CD4-positive, alpha-beta memory T cell (primary cell): ENCODE measurements at places on chromosomes 1 and 21. TPM values are rescaled to one million over a fixed set of nuclear protein-coding genes. Genes with fewer than 3 reads are reported as not detected.

- no peak for DNase-seq
Observed at GRCh38 chr1:66968574-66968973, 43.8 kb downstream of the MIER1 start.

DNA sequence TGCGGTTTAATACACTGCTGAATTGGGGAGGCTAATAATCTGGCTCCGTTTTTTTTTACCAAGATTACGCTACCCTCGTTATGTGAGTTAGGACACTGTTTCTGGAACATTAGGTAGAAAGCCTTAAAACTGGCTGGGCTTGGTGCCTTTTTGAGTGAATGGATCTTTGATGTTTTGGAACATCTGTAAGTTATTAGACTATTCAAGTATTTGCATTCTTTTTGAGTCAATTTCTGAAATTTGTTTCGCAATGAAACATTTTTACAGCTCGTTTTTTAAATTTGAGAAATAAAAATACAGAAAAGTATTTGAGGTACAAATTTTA is 106.9 kb downstream of the LTN1 start:
- DNase-seq = no peak

GRCh38 chr1:205183676-205184335 is 27.7 kb downstream of the DSTYK start:
- no peak for DNase-seq

GRCh38 chr1:209989525-209989924 is 51.5 kb downstream of the SYT14 start:
- no peak for DNase-seq

GRCh38 chr1:22127248-22127647 is 15.6 kb downstream of the WNT4 start:
- DNase-seq = no peak

DNA sequence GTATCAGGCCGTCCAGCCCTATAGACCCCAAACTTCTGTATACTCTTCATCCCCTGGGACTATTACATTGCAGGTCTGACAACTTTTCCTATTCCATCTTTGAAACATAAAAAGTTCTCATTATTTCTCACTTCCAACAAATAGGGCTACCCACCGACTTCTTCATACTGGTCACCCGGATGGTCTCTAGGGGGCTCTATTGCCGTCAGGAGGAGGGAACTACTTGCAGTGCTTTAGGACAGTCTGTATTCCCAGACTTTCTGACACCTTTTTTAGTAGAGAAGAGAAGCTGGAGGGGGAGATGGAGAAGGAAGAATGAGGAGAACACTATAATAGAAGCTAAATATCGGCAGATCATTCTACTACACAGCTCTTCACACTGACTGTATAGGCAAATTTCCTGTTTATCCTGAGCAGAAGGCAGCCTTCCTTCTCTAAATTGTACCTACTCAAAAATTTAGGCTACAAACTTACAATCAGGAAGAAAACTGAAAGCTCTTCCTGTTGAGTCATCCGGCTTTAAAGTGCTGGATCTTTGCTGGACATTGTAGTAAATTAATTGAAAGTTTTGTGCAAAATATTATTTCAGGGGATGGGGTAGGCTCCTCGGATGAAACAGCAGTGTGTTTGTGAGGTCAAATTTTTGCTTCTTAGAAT is 54.6 kb downstream of the CDC7 start:
- DNase-seq = no peak

GRCh38 chr1:28548318-28548717 is 4.6 kb upstream of the TRNAU1AP start:
- no peak for DNase-seq

DNA sequence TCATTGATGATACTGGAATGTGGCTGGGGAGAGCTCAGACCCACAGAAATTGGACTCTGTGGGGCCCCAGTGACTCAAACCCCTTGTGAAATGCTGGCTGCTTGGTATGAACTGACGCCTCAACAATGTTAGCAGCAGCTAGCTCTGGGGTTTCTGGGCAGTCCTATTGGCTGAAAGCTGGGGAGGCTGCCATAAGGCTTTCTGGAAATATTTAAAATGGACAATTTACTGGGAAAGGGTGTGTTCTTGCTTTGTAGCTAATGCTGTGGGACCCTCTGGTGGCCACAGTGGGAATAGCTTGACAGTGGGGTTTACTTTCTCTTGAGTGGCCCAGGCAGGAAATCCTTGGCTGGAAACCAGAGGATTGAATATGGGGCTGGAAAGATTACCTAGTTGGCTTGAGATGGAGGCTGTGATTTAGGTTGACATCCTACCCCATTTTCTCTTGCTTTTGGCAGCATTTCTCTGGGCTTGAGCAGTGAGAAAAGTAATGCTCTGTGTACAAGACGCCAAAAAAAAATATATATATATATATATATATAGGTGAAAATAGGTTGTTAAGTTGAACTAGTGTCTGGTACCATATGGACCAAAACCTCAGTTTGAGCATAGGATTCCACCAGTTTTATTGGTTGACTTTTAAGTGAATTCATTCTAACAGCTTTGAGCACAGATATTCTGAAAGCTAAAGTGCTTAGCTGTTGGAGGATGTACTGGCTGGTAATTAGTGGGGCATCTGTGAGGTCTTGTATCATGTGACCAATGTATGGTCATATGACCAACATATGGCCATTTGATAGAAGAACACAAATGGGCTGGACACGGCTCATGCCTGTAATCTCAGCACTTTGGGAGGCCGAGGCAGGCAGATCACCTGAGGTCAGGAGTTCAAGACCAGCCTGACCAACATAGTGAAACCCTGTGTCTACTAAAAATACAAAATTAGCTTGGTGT is 8.2 kb upstream of the S100A10 start:
- peak; percentile 66 for DNase-seq

DNA sequence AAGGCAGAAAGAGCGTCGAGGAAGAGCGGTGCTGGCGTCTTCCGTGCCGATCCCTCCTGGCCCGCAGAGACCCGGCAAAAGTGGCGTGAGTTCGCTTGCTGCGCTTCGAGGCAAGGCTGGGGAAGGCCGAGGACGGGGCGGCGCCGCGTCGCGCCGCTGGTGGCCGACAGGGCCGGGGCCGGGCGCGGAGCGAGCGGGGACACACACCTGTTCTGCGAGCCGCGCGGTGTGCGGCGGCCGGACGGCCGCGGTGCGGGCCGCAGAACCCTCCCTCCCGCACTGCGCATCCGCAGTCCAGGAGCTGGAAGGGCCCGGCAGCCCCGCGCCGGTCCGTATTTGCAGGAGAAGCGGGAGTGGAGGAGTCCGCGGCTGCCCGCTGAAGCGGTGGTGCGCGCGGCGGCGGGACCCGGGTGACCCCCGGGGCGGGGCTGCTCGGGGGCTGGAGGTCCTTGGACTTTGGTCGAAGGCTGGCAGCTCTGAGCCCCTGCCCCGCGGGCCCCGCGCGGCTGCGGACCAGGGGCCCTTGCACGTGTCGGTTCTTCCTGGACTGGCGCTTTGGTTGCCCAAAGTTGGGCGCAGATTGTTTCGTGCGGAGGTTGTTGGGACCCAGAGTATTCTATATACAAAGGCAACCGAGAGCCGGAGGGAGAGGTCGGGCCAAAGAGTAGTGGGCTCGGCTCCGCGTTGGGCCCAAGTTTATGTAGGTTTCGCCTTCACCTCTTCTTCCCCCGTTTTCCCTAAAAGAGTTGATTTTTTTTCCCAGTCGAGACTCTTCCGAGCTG is 2.6 kb downstream of the RNF220 start:
- no peak for DNase-seq

DNA sequence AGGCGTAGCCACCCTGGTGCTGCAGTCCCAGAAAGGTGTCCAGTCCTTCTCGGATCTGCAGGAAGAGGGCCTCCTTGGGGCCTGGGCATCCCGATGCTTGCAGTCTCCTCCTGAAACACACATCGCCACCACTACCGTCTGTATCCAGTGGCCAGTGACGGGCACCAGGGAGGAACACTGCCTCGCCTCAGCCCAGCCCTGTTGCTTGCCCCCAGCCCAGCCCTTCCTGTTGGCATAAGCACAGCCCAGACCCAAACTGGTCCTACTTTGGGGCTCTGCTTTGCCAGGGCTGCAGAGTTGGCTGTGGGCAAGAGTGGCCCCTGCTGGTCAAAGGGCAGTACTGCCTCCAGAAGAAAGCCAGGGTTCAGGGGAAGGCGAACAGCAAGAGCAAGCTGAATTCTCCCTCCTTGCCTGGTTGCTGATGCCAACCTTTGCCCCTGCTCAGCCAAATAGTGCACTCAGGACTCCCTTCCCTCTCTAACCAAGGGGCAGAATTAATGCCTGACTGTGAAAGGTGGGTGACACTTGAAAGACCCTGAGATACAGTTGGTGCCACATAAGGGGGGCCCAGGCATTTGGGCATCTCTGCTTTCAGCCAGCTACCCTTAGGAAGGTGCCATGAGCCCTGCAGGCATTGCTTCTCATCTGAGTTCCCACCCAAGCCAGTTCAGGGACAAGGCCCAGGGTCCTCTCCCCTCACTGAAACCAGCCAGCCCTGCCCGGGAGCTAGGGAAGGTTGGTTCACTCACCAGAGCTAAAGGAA is 11.1 kb upstream of the ARHGEF2 start:
- peak; percentile 80 for DNase-seq

- DNase-seq = no peak
Observed at GRCh38 chr1:113981962-113982931, 3.0 kb downstream of the OLFML3 start.

DNA sequence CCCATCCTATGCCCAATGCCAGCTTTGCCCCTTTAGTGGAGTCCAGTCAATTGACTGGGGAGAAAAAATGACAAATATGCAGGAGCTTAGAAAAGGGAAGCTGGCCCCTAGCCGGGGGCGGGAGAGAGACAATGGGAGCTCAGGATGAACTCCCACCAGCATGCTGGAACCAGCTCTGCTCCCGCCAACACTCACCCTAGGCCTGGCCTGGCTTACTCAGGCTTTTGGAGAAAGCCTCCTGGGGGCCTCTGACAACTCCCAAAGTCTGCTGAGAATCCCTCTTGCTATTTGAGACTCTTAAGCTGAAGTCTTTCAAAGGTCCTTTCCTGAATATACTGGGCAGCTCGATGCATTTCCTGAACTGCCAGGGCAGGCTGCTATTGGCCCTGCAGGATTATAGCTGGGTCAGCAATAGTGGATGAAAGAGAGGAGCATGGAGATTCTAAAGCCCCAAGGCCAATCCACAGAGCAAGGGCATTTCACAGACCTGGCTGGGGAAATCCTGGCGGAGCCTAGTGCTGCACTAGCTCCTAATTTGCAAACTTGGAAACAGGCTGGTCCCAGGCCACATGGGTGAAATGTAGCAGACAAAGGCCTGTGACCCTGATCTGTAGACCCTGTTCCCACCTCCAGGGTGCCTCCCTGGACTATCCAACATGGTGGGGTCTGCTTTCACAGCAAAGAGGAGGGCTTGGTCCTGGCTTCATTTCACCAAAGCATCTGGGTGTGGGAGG is 35.7 kb upstream of the CLSTN1 start:
- DNase-seq = no peak

DNA sequence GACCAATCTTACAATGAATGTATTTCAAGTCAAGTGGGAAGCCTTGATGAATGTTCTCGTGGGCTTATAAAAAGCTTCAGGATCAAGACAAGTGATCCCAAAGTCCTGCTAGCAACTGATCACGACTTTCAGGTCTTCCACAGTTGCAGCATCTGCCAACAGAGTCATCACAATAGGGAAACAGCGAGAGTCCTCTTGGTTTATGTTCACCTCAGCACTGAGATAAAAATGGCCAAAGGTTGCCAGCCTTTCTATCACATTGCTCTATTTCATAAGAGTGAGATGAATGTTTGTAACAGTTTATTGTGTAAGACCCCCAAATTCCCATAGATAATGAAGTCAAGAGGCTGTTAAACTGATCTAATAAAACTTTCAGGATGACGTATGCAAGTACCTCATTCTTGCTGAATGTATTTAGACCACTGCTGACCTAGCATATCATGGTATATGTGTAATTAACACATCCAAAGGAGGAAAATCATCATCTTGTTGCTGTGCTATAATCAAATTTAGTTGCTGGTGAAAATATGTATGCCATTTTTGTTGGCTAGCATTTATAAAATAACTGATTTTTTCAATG is 150.6 kb downstream of the TGFBR3 start:
- no peak for DNase-seq

- DNase-seq = no peak
Observed at GRCh38 chr1:212959266-212960220, 9.2 kb downstream of the VASH2 start.

DNA sequence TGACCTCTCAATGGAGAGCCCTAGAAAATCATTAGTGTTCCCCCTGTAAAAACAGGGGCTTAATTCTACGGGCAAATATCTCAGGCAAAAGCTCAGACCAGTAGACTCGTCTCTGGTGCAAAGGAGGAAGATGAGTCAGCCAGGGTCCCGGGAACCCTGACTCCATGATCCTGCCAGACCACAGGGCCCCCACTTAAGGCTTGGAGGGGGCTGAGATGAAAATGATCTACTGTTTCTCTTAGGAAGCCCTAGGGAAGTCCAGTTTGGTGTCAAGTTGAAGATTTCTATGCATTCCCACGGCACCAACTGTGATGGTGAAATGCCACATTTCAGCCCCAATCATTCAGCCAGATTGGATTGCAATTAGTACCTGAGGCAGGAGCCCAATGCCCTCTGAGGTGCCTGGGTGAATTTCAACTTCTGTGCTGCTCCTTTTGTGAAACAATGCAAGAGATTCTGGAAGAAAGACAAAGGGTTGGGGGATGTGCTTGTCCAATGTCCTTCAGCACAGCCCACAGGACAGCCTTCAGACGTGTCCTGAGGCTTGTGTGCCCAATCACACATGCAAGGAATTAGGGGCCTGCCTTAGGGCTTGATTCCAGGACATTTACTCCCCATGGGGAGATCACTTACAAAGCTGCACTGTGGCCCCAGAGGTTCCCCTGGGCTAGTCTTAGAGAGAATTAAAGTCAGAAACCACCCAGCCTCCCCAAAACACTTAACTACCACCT is 18.1 kb downstream of the NAV1 start:
- no peak for DNase-seq

- no peak for DNase-seq
Observed at GRCh38 chr21:44572959-44573583, 458 bp upstream of the KRTAP10-4 start.

DNA sequence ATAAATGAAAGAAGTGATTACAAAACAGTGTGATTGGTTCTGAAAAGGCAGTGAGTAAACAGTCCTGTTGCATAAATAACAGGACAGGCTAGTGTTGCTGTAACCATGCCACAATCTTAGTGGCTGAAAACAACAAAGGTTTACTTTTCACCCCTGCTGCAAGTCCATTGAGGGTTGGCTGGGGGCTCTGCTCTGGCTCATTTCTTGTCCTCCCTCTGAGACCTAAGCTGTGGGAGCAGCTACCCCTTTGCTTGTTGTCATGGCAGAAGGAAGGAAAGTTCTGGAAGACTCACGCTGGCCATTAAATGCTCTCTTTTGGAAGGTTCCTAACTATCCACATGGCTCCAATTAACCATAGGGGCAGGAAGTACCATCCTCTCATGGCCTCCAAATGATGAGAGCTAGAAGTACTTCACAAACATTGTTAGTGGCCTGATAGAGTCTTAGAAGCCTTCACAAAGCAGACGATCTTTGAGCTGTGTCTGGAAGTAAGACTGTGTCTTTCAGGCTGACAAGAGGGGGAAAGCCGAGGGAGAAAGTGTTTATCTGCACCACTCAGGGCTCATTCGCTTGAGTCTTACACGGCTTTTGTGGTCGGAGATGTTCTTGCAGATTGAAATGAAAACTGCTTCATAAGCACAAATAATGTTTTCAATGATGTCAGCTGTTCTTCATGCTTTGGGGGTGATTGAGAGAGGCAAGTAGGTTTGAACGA is 11.9 kb downstream of the RCSD1 start:
- peak; percentile 69 for DNase-seq

The SELENBP1 gene
- total RNA-seq = not detected

The CRNN gene
- not detected for total RNA-seq

The PLA2G2F gene
- not detected for total RNA-seq

The TP73 gene
- not detected for total RNA-seq

The MEX3A gene
- not detected for total RNA-seq
